NCI-H82 (cell line): ENCODE measurements at places on chromosomes 7 and 10.
A peak's percentile ranks its signal among the peaks of the same experiment; 100 is the strongest.

- DNase-seq = no peak
Measured at GRCh38 chr10:60817398-60817805, 39.1 kb downstream of the CDK1 start.

- peak; percentile 82 for DNase-seq
Measured at GRCh38 chr7:132092106-132092505, 484.2 kb downstream of the PLXNA4 start.

DNA sequence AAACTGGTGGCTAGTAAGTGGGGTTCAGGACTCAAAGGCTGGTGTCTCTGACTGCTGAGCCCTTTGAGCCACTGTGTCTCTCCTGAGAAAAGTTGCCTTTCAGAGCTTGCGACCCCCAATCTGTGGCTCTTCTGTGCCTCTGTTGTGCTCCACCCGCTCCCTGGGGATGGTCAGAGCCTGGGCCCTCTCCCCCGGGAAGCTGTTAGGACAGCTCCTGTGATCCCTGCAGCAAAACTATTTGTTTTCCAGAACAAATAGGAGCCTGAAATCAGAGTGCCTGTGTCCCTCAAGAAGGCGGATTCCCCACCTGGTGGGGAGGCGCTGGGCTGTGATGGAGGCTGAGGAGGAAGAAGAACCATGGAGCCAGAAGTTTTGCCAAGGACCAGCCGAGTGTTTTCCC is 56.4 kb upstream of the MXI1 start:
- DNase-seq = no peak

DNA sequence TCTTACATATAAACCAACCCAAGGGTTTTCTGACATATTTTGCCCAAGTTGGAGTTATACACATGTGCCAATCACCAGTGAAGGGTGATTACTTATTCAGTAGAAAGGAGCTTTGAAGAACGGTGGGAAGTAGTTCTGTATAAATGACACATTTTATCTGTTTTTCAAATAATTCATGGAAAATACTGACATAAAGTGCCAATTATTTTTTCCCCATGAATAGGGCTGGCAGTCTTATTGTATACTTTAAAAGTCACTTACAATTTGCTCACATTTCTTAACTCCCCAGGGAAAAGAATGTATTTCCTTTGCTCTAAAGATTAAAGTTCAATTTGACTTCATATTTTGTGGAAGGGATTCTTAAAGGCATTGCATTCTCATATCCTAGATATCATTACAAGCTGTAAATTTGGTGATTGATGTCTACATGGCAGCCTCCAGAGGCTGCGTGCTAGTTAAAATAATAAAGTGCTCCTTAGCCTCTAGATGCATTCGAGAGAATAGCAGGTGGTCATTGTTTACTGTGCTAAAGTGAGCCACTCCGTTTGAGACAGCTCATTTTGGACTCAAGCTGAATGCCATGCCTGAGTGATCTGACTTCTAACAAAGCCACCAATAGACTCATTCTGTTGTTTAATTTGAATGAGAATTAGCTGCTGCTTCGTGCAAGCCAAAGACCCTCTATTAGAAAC is 148.8 kb upstream of the NRP1 start:
- DNase-seq = peak; percentile 35

- no peak for DNase-seq
Measured at GRCh38 chr10:65110009-65110408, 1588.8 kb downstream of the REEP3 start.

GRCh38 chr10:124739119-124739921 is 4.9 kb downstream of the FAM53B start:
- no peak for DNase-seq

- DNase-seq = no peak
Measured at GRCh38 chr10:31761156-31761555, 167.5 kb downstream of the ARHGAP12 start.

GRCh38 chr10:100347568-100348195 is 649 bp downstream of the SCD start:
- DNase-seq = peak; percentile 59

DNA sequence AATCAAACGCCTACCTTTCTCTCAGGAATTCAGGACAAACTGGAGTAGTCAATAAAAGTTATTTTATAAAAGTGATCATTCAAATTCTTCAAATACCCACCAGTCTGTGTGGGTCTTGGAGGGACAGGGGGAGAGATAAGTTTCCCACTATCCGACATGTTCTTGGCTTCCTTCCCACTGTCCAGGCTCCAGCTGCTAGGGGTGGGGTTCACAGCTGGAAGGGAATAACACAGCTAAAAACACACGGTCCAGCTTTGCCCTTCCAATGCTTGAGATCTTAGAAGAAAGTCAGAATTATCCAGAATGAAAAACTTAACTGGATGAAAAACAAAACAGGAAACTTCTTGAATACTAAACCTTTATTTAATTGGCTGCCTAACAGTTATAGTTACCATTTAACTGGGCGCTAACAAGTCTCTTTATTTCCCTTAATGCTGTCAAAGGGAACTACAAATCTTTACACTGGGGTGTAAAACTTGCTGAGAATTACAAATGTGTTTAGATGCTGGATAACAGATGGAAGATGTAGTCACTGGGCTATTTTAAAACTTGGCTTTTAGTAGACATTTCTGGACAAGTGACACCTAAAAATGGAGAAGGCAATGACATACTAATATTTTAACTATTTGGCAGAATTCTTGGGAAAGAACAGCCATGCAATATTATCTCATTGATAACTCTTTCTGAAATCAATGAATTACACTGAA is 172.8 kb upstream of the IMMP2L start:
- DNase-seq = no peak

DNA sequence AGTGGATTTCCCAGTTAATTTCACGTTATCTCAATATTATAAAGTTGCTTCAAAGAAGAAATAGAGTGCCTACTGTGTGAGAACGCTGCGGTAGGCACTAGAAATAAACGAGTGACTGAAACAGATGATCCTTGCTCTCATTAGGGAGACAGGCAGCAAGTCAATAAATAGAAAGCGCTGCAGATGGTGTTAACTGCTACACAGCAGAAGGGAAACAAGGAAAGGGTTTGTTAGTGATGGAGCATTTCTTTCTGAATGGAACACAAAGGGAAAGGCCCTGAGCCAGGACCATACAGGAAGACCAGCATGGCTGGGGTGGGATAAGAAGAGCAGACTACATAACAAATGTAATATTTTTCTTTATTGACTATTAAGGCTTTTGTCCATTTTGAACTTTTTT is 235.2 kb downstream of the MALRD1 start:
- DNase-seq = no peak
